ENCODE measurements at places on chromosomes 12 and 14.

- no peak for DNase-seq
These were observed 58.3 kb downstream of the SMOC1 start for GRCh38 chr14:69937367-69938081.

- DNase-seq, result no peak
These were observed 28.8 kb upstream of the CEP83 start for GRCh38 chr12:94488463-94488862.

DNA sequence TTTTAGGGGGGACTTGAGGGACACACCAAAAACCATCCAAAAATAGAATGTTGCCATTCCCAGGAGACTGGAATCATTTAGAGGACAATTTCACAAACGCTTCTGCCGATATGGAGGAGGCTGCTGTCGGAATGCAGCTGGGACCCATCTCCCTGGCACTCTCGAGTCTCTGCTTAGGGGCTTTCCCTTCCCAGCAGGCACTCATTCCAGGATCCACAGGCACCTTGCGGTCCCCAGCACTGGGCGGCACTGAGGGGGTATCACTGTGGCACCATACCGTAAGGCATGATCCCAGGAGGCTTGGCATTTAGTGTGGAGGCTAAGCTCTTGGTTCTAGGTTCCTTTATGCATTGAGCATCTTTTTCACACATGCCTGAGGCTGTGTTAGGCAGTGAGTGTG is 36.6 kb upstream of the LTBP2 start:
- DNase-seq, result no peak

GRCh38 chr12:51132693-51133092 is 40.2 kb downstream of the TFCP2 start:
- no peak for DNase-seq

GRCh38 chr12:14408208-14408607 is 42.7 kb downstream of the ATF7IP start:
- peak; percentile 8 for DNase-seq

- DNase-seq, result no peak
These were observed 28.2 kb downstream of the NT5DC3 start for GRCh38 chr12:103812789-103813188.

All from GM03348 (cell line).